Right lobe of liver (tissue), 6 donors: ENCODE measurements at places on chromosomes 7 and 10.

DNA sequence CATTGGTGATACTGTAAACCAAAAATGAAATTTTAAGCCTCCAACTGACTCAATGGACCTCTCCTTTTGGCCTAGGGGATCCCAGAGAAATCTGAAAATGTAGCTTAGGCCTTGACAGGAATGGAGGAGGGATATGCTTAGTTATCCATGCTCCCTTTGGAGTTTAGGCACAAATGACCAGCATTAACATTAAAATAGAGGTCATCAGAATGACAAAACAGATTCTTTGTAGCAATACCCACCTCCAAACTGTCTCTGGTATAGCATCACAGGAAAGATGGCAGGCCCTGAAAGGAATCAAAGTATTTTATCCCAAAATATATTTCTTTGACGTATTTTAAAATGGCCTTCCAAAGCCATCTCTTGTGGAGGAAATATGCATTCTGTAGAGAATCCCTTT lies 39.1 kb upstream of the LRRN3 start:
- H3K36me3 ChIP-seq: no peaks in the 10 kb centered on the region
- no peaks in the 10 kb centered on the region for H3K4me1 ChIP-seq
- H3K27ac ChIP-seq: no peak overlapping the region
- no peaks in the 10 kb centered on the region for H3K27me3 ChIP-seq

- no peak for DNase-seq
Observed at GRCh38 chr7:47427051-47427643, 154.8 kb downstream of the TNS3 start.

- H3K27ac ChIP-seq: no peak overlapping the region
- no peaks in the 10 kb centered on the region for H3K27me3 ChIP-seq
- H3K4me3 ChIP-seq: no peak overlapping the region
- no peak for DNase-seq
- H3K36me3 ChIP-seq: no peaks in the 10 kb centered on the region
- no peaks in the 10 kb centered on the region for H3K4me1 ChIP-seq
Observed at GRCh38 chr10:33579996-33580395, 245.5 kb upstream of the NRP1 start.

- H3K36me3 ChIP-seq: no peaks in the 10 kb centered on the region
- no peak for DNase-seq
- H3K4me1 ChIP-seq: no peaks in the 10 kb centered on the region
- H3K27ac ChIP-seq: no peak overlapping the region
- H3K4me3 ChIP-seq: no peak overlapping the region
- H3K27me3 ChIP-seq: no peaks in the 10 kb centered on the region
Observed at GRCh38 chr10:48399551-48399950, 93.1 kb downstream of the MAPK8 start.

- no peak overlapping the region for H3K27ac ChIP-seq
- no peak for DNase-seq
- peak overlapping the region; percentile 86 for H3K4me3 ChIP-seq
- no peaks in the 10 kb centered on the region for H3K27me3 ChIP-seq
Observed at GRCh38 chr7:112788778-112789343, 1.3 kb downstream of the TMEM168 start.

GRCh38 chr10:61076572-61077114 lies 132.7 kb upstream of the RHOBTB1 start:
- no peaks in the 10 kb centered on the region for H3K36me3 ChIP-seq
- no peak overlapping the region for H3K27ac ChIP-seq
- no peaks in the 10 kb centered on the region for H3K27me3 ChIP-seq
- no peak overlapping the region for H3K4me3 ChIP-seq
- no peaks in the 10 kb centered on the region for H3K4me1 ChIP-seq

DNA sequence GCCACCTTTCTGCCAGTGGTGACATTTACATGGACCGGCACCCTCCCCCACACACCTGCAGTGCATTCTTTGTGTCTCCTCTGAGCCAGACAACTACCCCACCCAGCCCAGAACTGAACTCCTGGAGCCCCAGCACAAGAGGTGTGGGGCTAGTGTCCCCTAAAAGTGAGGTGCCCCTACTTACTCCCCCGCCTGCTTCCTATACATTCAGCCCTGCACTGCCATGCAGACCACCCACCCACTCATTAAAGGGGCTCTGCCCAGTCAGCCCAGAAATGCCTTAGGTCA lies 1.9 kb downstream of the SAP25 start:
- H3K27ac ChIP-seq: no peak overlapping the region
- no peak overlapping the region for H3K4me3 ChIP-seq
- H3K4me1 ChIP-seq: peaks cover 37% of the 10 kb centered on the region
- H3K27me3 ChIP-seq: no peaks in the 10 kb centered on the region

GRCh38 chr7:12741951-12742575 lies 54.6 kb downstream of the ARL4A start:
- no peak overlapping the region for H3K27ac ChIP-seq
- DNase-seq: no peak
- no peaks in the 10 kb centered on the region for H3K4me1 ChIP-seq
- no peaks in the 10 kb centered on the region for H3K27me3 ChIP-seq

DNA sequence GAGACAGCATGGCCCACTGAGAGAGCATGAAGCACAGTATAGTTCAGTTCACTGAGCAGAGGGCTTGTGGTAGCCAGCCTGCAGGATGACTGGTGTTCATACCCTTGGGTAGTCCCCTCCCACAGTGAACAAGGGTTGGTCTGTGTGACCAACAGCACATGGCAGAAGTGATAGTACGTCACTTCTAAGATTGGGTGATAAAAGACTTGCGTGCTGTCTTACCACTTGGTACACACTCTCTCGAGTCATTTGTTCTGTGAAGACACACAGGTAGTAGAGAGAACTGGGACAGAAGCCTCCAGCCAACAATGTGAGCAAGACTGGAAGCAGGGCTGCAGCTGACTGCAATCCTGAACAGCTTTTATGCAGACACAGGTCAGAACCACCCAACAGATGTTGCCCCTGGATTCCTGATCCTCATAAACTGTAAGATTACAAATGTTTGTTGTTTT lies 14.6 kb downstream of the EPC1 start:
- H3K4me1 ChIP-seq: peaks cover 49% of the 10 kb centered on the region
- H3K27ac ChIP-seq: no peak overlapping the region
- no peak overlapping the region for H3K4me3 ChIP-seq

- H3K4me3 ChIP-seq: no peak overlapping the region
- H3K27me3 ChIP-seq: no peaks in the 10 kb centered on the region
- H3K27ac ChIP-seq: no peak overlapping the region
- peaks cover 7% of the 10 kb centered on the region for H3K4me1 ChIP-seq
Observed at GRCh38 chr10:680146-680545, 9.3 kb downstream of the DIP2C start.

- DNase-seq: peak; percentile 29
- H3K27ac ChIP-seq: no peak overlapping the region
- H3K4me3 ChIP-seq: no peak overlapping the region
- H3K27me3 ChIP-seq: no peaks in the 10 kb centered on the region
- no peaks in the 10 kb centered on the region for H3K36me3 ChIP-seq
Observed at GRCh38 chr10:130234171-130234965, 98.2 kb downstream of the GLRX3 start.

- H3K4me1 ChIP-seq: peaks cover 15% of the 10 kb centered on the region
- H3K27ac ChIP-seq: no peak overlapping the region
- DNase-seq: no peak
- no peaks in the 10 kb centered on the region for H3K36me3 ChIP-seq
- no peak overlapping the region for H3K4me3 ChIP-seq
Observed at GRCh38 chr10:26624006-26624405, 73.5 kb upstream of the PDSS1 start.

DNA sequence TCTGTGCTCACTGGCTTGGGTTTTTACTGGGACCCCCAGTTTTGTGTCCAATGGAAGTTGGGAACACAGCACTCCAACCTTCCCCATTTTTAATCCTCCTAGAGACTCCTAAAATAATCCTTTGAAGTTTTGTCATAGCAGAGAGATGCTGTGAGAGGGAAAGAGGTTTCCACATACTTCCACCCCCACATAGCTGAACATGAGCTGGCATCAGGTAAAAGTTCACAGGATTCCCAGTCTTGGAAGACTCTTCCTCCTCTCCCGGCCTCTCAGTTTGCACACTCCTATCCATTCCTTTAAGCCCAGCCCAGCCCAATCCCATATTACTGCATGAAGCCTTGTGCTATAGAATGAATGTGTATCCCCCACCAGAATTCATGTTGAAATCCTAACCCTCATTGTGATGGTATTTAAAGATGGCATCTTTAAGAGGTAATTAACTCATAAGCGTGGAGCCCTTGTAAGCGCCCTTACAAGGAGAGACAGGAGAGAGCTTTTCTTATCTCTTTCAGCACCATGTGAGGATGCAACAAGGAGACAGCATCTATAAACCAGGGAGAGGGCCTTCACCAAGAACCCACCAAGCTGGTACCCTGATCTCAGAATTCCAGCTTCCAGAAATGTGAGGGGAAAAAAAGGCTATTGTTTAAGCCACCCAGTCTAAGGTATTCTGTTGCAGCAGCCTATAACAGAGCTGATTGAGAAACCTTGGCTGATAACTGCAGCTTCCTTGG lies 22.4 kb downstream of the GRM8 start:
- no peaks in the 10 kb centered on the region for H3K27me3 ChIP-seq
- H3K4me3 ChIP-seq: no peak overlapping the region
- no peaks in the 10 kb centered on the region for H3K4me1 ChIP-seq
- H3K36me3 ChIP-seq: no peaks in the 10 kb centered on the region
- H3K27ac ChIP-seq: no peak overlapping the region

GRCh38 chr7:122343601-122344302 lies 39.2 kb upstream of the FEZF1 start:
- DNase-seq: no peak
- H3K27ac ChIP-seq: no peak overlapping the region
- no peaks in the 10 kb centered on the region for H3K36me3 ChIP-seq
- no peak overlapping the region for H3K4me3 ChIP-seq

DNA sequence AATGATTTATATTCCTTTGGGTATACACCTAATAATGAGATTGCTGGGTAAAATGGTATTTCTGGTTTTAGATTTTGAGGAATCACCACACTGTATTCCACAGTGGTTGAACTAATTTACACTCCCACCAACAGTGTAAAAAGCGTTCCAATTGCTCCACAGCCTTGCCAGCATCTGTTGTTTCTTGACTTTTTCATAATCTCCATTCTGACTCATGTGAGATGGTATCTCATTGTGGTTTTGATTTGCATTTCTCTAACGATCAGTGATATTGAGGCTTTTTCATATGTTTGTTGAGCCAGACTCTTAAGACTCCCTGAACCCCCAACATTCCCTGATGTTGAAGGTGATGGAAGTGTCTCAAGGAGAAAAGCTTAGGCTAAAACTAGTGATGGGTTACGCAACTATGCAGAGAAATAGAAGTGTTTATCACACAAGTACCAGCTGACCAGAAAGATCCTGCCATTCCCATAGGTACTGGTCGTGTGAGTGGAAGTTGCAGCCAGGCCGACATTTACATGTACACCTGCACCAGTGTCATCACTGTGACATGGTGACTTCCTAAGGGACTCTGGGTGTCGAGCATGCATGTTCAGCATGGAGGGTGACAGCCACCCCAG lies 711.2 kb upstream of the NRP1 start:
- H3K27ac ChIP-seq: no peak overlapping the region
- no peak for DNase-seq
- no peaks in the 10 kb centered on the region for H3K36me3 ChIP-seq
- H3K4me1 ChIP-seq: no peaks in the 10 kb centered on the region

- DNase-seq: no peak
- H3K4me3 ChIP-seq: no peak overlapping the region
- no peak overlapping the region for H3K27ac ChIP-seq
- H3K27me3 ChIP-seq: no peaks in the 10 kb centered on the region
- no peaks in the 10 kb centered on the region for H3K4me1 ChIP-seq
Observed at GRCh38 chr7:110704225-110704624, 386.7 kb upstream of the LRRN3 start.

DNA sequence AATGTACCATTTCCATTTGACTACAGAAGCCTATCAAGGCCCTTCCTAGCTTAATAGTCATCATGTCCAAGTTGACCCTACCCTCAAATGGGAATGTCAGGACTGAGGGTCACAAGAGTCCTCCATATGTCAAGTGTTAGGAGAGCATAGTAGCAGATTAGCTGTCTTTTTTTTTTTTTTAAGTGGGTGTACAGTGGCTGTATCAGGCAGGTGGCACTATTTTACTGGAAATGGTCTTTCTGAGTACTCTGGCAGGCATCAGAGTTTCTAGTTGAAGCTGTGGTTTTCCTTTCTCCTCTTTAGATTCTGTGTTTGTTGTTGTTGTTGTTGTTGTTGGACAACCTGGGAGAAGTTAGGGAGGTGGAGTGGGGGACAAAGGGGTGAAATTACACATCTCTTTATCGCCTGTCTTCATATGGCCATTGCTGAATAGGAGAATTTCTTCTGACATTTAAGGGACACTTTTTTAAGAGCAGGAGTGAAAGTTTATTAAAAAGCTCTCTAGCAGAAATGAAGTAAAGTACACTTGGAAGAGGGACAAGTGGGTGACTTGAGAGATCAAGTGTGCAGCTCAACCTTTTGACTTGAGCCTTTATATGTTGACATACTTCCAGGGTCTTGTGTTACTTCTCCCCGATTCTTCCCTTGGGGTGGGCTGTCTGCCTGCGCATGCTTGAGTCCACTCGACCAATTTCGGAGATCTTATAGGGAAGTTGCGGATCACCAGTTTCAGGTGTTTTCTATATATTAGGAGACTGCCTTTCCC lies 104.1 kb upstream of the FOXP2 start:
- no peaks in the 10 kb centered on the region for H3K36me3 ChIP-seq
- H3K4me1 ChIP-seq: no peaks in the 10 kb centered on the region
- H3K27ac ChIP-seq: no peak overlapping the region

- no peaks in the 10 kb centered on the region for H3K27me3 ChIP-seq
- H3K27ac ChIP-seq: no peak overlapping the region
- no peaks in the 10 kb centered on the region for H3K36me3 ChIP-seq
- H3K4me1 ChIP-seq: no peaks in the 10 kb centered on the region
Observed at GRCh38 chr7:43054052-43054722, 58.3 kb upstream of the HECW1 start.

GRCh38 chr10:88493691-88494483 lies 89.2 kb downstream of the RNLS start:
- no peak for DNase-seq
- no peak overlapping the region for H3K27ac ChIP-seq
- no peaks in the 10 kb centered on the region for H3K4me1 ChIP-seq

GRCh38 chr10:11631890-11632587 lies 20.6 kb upstream of the USP6NL start:
- H3K27ac ChIP-seq: peak overlapping the region; percentile 34
- H3K4me1 ChIP-seq: no peaks in the 10 kb centered on the region
- no peaks in the 10 kb centered on the region for H3K36me3 ChIP-seq
- H3K27me3 ChIP-seq: no peaks in the 10 kb centered on the region
- H3K4me3 ChIP-seq: peak overlapping the region; percentile 22

DNA sequence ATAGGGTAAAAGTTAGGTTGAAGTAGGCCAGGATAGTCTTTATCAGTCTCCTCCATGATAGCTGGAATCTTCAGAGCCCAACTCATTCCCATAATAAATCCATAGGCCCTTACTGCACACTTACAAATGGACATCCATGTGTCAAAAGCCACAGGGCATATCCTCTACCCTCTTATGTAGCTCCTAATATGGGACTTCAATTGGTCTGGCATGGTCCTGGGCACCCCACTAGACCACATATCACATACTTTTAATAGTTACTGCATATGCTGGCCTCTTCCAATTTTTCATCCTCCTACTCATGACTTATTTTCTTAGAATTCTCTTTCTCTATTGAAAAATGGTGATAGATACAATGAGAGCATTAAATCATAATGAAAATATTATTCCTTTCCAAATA lies 169.3 kb downstream of the MAGI2 start:
- H3K36me3 ChIP-seq: no peaks in the 10 kb centered on the region
- no peak for DNase-seq
- H3K4me3 ChIP-seq: no peak overlapping the region
- H3K4me1 ChIP-seq: no peaks in the 10 kb centered on the region
